CD4-positive, alpha-beta T cell treated with Interleukin-2 at 100 ng/mL for 4 hours (primary cell): ENCODE measurements at places on chromosomes 6 and 20.

- DNase-seq: no peak
These were observed 568 bp downstream of the CCDC170 start for GRCh38 chr6:151494235-151494935.

GRCh38 chr20:43895235-43895634 is 19.4 kb upstream of the TOX2 start:
- DNase-seq: no peak

DNA sequence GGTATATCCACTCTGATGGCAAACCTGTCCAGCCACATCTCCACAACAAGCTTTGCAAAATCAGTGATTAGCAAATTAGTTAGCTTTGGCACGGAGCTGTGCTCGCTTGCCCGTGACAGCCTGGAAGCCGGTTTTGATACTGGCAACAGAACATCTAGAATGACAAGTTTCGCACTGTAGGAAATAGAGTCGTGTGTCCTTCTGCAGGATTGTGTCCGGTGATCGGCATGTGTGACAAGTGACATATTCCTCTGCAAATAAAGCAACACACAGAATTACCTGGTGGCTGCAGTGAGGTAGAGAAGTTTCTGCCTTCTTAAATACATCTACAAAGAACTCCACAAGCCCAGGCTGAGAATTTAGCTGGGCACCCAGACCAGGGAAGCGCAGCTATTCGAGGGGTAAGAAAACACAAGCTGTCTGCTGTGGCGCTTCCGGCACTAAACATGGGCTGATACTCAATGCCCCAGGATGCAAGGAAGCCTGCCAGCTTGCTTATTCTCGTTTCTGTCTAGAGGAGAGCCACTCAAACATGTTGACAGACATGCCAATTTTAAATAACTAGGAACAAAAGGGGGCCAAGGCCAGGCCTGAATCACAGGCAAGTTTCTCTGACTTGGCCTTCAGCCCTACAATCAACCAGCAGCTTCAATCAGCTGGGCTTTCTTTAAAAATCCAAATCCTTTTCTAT is 22.2 kb downstream of the EIF2S2 start:
- DNase-seq: no peak

GRCh38 chr6:158589366-158589765 is 29.5 kb downstream of the TMEM181 start:
- DNase-seq: no peak

DNA sequence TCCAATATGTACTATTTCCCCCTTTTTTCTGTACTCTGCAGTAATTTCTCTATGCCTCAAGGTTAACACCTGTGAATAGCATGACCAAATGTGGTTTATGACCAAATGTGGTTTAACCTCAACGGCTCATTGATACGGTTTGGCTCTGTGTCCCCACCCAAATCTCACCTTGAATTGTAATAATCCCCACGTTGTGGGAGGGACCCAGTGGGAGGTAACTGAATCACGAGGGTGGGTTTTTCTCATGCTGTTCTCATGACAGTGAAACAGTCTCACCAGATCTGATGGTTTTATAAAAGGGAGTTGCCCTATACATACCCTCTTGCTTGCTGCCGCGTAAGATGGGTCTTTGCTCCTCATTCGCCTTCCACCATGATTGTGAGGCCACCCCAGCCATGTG is 18.7 kb downstream of the DEK start:
- DNase-seq: peak; percentile 47
